ENCODE measurements at places on chromosomes 6 and 20.

DNA sequence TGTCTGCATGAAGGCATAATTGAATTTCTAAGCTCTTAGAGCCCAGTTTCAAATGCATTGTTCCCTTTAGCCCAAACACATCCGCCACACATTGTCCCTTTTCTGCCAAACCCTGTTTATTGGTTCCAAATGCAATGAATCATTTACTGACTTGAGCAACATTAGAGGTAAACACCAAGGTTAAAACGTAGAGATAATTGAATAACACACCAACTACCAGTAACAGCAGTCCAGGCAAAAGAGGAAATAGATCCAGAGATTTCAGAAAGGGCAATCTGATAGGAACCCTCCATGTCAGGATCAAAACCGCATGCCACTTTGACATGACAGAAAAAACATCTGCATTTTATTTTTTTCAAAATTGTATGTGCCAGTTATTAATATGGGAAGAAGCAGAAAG is 114.8 kb downstream of the PKHD1 start:
- no peak for DNase-seq

DNA sequence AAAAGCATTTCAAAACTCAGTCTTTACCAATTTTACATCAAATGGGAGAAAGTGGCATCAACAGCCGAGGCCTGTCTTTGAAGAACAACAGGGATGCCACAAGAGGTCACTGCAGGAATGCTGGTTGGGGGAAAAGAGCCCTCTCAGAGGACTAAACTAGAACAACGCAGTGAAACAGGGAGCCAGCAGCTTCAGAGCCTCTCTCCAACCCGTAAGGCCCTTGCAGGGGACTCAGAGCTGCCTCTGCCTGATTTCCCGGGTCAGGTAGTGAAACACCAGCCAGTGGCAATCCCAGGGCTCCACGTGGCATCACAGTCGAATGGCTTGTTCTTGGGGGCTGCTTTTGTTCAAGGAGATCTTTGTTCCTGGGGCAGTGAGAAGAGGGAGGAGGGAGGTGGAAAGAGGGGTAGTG is 55.0 kb upstream of the KCNK16 start:
- peak; percentile 84 for DNase-seq

GRCh38 chr20:23497536-23497935 is 6.6 kb downstream of the CST8 start:
- no peak for DNase-seq

GRCh38 chr20:46787991-46788762 is 78.7 kb downstream of the SLC2A10 start:
- DNase-seq = no peak

- DNase-seq = no peak
Observed at GRCh38 chr6:56445818-56446217, 196.9 kb downstream of the DST start.

DNA sequence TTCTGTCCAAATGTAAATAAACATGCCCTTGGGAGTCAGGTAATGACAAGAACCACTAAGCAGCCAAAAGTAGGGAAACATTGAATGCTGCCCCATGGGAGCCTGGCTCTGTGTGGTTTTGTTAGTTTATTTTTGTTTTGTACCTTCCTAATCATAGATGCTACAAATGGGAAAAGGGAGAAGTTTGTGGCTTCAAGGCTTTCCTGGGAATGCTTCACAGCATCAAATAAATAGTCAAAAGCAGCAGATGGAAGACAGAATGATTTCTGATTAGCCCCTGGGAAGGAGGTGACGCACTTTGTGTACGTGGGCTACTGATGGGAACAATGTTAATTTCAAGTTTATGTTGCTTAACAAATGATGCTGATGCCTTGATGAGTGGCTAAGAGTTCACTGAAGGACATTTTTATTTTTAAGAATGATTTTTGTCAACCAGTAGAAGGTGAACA is 532.7 kb downstream of the BCKDHB start:
- DNase-seq = no peak

GRCh38 chr6:37016995-37017394 is 11.5 kb downstream of the FGD2 start:
- no peak for DNase-seq

DNA sequence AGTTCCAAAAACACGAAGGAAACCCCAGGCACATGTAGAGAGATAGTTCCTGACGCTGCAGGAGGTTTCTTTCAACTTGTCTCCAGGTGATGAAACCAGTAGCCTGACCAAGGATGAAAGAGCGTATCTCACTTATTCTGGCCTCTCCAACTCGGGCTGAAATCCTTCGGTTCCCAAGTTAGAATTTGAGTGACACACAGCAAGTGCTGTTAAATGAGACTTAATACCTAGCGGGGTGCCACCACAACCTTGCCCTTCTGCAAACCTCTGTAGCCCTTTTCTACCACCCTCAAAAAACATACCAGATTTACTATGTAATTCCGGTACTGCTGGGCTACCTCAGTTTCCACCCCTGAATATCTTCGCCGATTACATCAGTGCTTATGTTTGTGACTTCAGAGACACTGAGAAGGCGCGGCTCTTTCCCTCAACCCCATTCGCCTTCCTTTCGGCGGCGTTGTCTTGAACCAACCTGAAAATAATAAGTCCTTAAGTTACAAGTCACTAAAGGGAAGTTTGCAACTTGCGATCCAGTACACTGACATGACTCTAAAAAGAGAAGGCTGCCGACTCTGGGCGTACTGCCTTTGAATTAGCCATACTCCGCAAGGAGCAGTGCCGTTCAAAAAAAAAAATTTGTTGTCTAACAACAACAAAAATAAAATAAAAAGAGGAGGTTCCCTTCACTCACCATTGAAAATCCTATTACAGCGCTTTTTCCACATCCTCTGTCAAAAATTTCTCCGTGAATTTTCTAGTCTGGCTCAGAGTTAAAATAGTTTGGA is 194.9 kb upstream of the ZNF184 start:
- no peak for DNase-seq

DNA sequence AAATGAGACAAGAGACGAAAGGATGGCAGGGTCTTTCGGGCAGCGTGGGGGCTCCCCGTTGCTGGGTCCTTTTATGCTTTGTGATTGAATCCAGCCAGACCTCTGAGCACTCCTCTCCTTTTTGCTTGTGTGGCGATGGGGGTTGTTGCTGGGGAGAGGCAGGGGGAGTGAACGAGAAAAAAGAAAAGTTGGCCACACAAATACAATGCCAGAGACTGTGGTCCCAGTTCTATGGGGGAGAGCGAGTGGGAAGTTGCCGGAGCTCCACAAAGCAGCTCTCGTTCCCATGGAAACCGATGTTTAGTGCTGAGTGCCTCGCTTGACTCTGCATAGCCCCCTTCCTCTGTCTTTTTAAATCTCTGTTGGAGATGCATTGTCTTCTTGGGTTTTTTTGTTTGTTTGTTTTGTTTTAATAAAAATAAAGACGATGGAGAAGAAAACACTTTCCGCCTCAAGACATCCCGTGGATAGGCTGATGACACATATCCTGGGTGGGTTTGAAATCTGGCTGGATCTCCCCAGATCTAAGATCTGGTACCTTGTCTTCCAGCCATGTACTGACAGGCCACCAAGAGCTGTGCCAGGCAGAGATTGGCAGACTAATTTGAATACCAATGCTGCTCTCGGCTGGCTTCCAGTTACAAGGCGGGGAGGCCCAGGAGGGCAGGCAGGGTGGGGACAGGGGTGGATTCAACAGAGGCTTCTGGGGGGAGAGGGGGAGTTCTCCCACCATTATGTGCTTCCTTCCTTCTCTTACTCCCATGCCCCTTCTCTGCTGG is 529.3 kb downstream of the QKI start:
- DNase-seq = peak; percentile 49

DNA sequence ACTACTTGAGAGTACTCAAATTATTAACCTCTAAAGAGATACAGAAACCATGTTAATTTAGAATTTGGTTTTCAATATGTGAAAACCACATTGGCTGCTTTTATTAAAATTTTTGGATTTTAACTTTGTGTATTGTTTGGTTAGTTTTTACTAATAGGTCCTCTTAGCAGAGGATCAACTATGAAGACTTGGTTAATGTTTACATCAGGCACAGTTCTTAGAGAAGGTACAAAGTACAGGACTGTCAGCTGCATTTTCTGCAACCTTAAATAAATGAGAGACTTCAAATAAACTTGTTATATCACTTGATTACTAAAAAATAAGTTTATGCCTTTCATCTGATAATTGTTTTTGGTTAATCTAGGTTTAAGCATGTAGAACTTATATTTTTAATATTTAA is 89.1 kb downstream of the PHF3 start:
- no peak for DNase-seq

DNA sequence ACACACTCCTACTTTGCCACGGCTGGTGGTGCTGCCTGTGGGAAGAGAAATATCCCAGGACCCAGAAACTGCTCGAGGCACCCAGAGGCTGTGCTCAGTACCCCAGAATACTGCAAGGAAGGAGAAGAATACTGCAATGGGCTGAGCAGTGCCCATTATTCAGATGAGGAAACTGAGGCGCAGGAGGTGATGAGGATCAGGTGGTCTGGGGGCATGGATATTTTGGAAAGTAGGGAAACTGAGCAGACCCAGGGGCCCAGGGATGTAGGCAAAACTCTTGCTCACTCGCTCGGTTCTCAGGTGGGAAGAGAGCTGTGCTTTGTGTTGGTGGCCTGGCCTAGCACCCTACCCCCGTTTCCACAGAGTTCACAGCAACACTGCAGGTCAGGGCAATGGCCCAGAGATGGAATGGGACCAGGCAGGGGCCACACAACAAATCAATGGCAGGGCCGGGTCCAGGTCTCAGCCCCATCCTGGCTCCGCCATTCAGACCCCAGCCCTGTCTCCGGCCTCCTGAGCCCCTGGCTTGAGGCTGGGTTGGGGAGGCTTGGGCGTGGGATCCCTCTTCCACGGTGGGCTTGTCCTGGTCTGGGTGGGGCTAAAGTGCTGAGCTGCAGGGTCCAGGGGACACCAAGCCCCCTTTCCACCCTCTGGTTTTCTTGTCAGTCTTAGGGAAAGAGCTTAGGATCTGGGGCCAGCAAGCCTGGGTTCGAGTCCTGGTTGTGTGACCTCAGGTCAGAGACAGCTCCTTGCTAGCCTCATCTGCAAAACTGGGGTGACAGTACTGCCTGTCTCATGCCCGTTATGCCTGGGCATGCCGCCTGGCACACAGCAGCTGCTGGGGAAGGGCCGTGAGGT is 33.9 kb downstream of the SUN5 start:
- DNase-seq = no peak

GRCh38 chr6:134814076-134814695 is 135.7 kb downstream of the ALDH8A1 start:
- DNase-seq = peak; percentile 90

DNA sequence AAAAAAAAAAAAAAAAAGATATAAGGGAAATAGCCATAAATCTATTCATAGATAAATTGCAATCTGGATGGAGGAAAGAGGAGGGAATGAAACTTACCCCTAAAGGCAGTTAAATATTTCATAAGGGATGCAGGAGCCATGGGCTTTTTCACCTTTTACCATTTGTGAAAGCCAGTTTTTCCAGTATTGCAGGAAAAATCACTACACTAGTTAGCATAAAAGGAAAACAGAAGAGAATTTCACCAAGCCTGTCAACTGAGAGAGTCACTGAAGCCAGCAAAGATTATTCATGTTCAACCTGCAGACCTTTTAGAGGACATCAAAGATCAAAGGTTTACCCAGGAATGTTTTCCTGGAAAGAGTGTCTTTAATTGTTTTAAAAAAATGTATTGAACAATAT is 969.7 kb downstream of the KIF16B start:
- DNase-seq = no peak

- no peak for DNase-seq
Observed at GRCh38 chr6:161891542-161891941, 617.7 kb upstream of the AGPAT4 start.

- DNase-seq = peak; percentile 55
Observed at GRCh38 chr20:7673841-7674240, 266.4 kb downstream of the HAO1 start.

GRCh38 chr6:32967151-32968091 is 973 bp upstream of the BRD2 start:
- DNase-seq = peak; percentile 61

DNA sequence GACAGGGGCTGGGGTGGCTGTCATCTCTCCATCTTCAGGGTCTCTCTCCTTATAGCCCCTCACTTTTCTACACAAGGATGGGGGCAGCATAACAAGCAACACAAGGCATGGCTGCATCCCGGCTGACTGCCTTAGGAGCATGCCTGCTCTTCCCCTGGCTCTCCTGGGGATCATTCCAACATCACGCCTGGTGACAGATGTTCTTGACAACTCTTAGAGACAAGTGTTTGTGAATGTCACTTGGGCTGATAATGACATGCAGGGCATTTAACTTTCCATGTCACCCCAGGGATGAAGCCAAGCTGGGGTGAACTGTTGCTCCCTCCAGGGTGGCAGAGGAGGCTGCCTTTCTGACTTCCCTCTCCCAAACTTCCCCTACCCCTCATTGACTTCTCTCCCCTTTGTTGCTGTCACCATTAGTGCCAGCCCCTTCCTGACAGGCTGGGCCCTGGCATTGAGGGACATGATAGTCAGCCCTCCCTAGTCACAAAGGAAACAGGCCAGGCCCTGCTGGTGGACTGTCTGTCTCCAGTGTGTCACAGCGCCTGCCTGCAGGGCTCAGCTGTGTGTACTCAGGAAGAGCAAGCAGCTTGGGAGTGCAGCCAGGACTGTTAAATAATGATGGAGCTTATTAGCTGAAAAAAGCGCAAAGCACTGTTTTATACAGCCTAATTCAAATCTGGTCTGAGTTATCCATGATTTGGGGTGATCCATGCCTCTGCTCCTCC is 161.8 kb downstream of the LRFN2 start:
- DNase-seq = no peak

GRCh38 chr6:142165227-142165626 is 18.2 kb downstream of the VTA1 start:
- DNase-seq = no peak

DNA sequence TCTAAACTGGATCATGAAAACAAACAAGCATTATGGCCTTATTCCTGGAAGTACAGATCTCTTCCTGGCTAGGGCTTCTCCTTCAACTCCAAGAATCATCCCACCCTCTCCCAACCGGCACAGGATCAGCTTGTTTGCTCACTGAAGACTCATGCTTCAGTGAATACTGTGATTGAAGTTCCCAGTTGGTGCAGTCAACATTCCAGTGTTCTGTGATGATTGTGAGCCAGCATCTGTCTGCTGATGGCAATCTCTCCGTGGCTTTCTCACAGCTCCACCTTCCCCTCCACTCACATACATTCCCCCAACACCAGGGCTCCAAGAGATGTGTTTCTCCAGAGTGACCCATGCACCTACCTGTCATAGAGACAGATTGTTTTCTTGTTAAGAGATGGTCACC is 421.3 kb upstream of the BTBD3 start:
- DNase-seq = peak; percentile 24

- peak; percentile 90 for DNase-seq
Observed at GRCh38 chr6:3919130-3919628, 70.0 kb downstream of the FAM50B start.

DNA sequence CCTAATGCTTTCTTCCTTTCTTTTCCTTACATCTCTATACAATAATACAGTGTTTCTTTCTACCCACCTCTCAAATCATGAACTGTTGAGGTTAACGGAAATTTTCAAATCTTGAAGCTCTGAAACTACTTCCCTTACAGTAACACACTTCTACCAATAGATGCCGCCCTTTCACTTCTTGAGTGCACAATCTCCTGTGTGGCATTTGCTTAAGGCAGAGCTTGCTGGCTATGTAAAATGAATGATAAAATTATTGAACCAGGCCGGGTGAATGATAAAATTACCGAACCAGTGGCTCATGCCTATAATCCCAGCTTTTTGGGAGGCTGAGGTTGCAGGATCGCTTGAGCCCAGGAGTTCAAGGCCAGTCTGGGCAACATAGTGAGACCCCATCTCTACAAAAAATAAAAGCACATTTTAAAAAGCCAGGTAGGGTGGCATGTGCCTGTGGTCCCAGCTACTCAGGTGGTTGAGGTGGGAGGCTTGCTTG is 56.8 kb downstream of the KCNS1 start:
- peak; percentile 80 for DNase-seq

- DNase-seq = no peak
Observed at GRCh38 chr20:36573798-36574365, 485 bp downstream of the TGIF2 start.

Data from fibroblast of skin of back (primary cell).